ENCODE measurements at places on chromosomes 3 and 15. TPM values are rescaled to one million over a fixed set of nuclear protein-coding genes. Genes with fewer than 3 reads are reported as not detected.

Gene CELF6
- 0.61 TPM for total RNA-seq

Gene CHRM5
- total RNA-seq, result 0.15 TPM

Gene NPAP1
- total RNA-seq, result not detected

Gene PPARG
- 81.3 TPM for total RNA-seq

Gene BNC1
- 0.07 TPM for total RNA-seq

Gene AHSG
- total RNA-seq, result not detected

Gene ATP13A5
- 1.2 TPM for total RNA-seq

Gene CILP
- 5.2 TPM for total RNA-seq

Gene SOX14
- total RNA-seq, result not detected

Gene SMAD6
- 82.4 TPM for total RNA-seq

Gene COL6A5
- total RNA-seq, result 4.6 TPM

Gene IL17RD
- total RNA-seq, result 0.91 TPM

Gene TEX55
- not detected for total RNA-seq

DNA sequence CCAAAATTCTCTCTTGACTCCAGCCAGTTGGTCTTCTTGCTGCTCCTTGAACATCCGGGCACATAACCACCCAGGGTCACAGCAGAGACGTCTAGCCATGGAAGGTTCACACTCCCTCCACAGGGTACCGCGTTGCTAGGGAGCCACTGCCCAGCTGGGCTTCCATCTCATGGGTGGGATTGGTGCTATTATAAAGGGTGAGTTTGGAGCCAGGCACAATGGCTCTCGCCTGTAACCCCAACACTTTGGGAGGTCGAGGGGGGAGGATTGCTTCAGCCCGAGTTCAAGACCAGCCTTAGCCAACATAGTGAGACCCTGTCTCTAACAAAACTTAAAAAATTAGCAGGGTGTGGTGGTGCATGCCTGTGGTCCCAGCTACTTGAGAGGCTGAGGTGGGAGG lies 17.5 kb upstream of the SKOR1 start:
- no peaks in the 10 kb centered on the region for H3K4me1 ChIP-seq
- H3K36me3 ChIP-seq, result peaks cover 4% of the 10 kb centered on the region
- H3K27ac ChIP-seq, result no peak overlapping the region

DNA sequence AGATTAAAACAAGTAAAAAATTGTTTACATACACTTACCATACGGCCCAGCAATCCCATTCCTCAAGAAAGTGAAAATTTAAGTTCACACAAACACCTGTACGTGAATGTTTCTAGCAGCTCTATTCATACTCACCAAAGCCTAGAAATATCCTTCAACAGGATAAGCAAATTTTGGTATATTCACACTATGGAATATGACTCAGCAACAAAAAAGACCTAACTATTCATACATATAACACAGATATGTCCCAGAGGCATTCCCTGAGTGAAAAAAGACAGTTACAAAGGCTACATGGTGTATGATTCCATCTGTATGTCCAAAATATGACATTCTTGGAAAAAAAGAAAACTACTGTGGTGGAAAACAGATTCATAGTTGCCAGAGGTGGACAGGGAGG lies 40.1 kb upstream of the THUMPD3 start:
- H3K27ac ChIP-seq, result no peak overlapping the region
- H3K4me1 ChIP-seq, result no peaks in the 10 kb centered on the region
- H3K27me3 ChIP-seq, result no peaks in the 10 kb centered on the region
- no peak overlapping the region for H3K4me3 ChIP-seq

- H3K4me1 ChIP-seq, result no peaks in the 10 kb centered on the region
- H3K27ac ChIP-seq, result no peak overlapping the region
- H3K27me3 ChIP-seq, result no peaks in the 10 kb centered on the region
- peak; percentile 70 for DNase-seq
These were observed 7.5 kb upstream of the CMTM6 start for GRCh38 chr3:32510075-32510724.

- DNase-seq, result no peak
- no peaks in the 10 kb centered on the region for H3K27me3 ChIP-seq
- no peak overlapping the region for H3K4me3 ChIP-seq
- no peaks in the 10 kb centered on the region for H3K36me3 ChIP-seq
These were observed 11.2 kb upstream of the DCAF1 start for GRCh38 chr3:51510996-51511395.

GRCh38 chr15:41043276-41043951 lies 72.7 kb downstream of the INO80 start:
- H3K4me1 ChIP-seq, result no peaks in the 10 kb centered on the region
- H3K36me3 ChIP-seq, result peaks cover 50% of the 10 kb centered on the region
- H3K27me3 ChIP-seq, result no peaks in the 10 kb centered on the region
- no peak overlapping the region for H3K27ac ChIP-seq

DNA sequence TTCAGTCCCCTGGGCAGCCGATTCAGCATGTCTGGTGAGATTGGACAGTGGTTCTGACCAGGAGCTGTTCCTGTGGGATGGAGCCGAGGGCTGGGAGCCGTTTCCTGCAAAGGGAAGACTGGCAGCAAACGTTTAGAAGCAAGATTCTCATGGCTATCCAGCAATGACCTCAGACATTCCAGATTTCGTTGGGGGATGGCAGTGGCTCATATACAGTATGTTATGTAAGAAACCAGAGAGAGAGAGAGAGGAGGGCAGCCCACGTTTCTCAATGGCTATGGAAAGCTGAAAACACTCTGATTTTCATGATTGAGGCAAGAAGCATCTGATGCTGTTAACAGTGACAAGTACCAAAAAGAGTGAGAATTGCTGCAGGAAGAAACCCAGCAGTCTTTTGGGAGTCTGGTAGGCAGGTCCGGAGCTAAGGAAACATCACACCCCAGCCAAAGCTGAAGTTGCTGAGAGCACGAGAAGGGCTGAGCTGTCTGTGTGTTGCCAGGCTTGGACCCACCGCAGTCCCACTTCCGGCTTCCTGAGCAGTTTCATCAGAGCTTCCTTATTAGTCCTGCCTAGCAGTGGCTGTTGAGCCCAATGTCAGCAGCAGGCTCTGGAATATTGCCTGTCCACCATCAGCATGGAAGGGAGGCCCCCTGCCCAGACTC lies 25.6 kb upstream of the VPS8 start:
- H3K4me1 ChIP-seq, result peaks cover 14% of the 10 kb centered on the region
- no peaks in the 10 kb centered on the region for H3K27me3 ChIP-seq
- H3K36me3 ChIP-seq, result no peaks in the 10 kb centered on the region

- H3K36me3 ChIP-seq, result no peaks in the 10 kb centered on the region
- no peak overlapping the region for H3K27ac ChIP-seq
- H3K4me1 ChIP-seq, result no peaks in the 10 kb centered on the region
- H3K4me3 ChIP-seq, result no peak overlapping the region
- DNase-seq, result no peak
These were observed 1305.2 kb downstream of the SI start for GRCh38 chr3:163773136-163773535.

DNA sequence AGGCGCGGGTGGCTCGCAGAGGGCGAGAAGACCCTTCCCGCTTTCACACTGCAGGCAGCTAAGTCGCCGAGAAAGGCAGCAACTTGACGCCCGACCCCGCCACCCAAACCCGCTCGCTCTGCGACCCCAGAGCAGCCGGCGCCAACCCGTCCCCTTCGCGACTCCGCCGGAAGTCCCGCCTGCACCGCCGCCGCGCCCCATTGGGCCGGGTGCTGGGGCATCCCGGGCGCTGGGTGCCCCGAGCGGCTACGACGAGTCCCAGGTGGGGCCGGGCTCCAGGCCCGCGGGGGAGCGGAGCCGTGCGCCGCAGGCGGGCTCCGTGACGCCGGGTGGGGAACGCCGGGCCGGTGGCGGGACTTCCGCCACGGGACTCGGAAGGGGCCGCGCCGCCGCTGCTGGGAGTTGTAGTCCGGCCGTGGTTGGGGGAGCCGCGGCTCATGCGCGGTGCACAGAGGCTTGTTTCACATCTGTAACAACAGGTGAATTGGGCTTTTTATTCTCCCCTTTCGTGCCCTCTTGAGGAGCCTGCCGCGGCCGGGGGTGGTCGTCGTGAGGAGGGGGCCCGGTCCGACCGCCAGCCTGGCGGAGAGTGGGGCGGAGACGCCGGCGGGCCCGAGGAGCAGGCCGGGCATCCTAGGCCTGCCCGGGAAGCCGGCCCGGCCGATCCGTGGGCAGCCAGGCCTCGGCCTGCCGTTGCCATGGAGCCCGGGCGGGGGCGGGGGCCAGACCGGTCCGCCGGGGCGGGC lies at the start of gene DHX30:
TSS of gene DHX30 (plus strand) at position 405 of the 746 bp plus-strand sequence. CDS start 7,546 bp downstream, outside the sequence.
- DNase-seq, result peak; percentile 93
- peak within 1 kb of the TSS; percentile 89 for H3K4me3 ChIP-seq

GRCh38 chr3:134057654-134058110 lies 28.0 kb upstream of the SLCO2A1 start:
- DNase-seq, result no peak
- no peaks in the 10 kb centered on the region for H3K36me3 ChIP-seq
- H3K27ac ChIP-seq, result peak overlapping the region; percentile 6
- no peak overlapping the region for H3K4me3 ChIP-seq
- peaks cover 34% of the 10 kb centered on the region for H3K4me1 ChIP-seq

- DNase-seq, result no peak
- no peak overlapping the region for H3K27ac ChIP-seq
- no peak overlapping the region for H3K4me3 ChIP-seq
These were observed 117.4 kb upstream of the LINGO1 start for GRCh38 chr15:77749998-77750540.

- H3K27ac ChIP-seq, result no peak overlapping the region
- H3K36me3 ChIP-seq, result no peaks in the 10 kb centered on the region
- H3K4me1 ChIP-seq, result no peaks in the 10 kb centered on the region
- H3K27me3 ChIP-seq, result no peaks in the 10 kb centered on the region
These were observed 707.7 kb upstream of the EPHA6 start for GRCh38 chr3:96106701-96107100.

GRCh38 chr15:92049290-92049989 lies 195.9 kb downstream of the SLCO3A1 start:
- peaks cover 15% of the 10 kb centered on the region for H3K4me1 ChIP-seq
- H3K27ac ChIP-seq, result peak overlapping the region; percentile 23
- H3K36me3 ChIP-seq, result no peaks in the 10 kb centered on the region
- H3K27me3 ChIP-seq, result no peaks in the 10 kb centered on the region

- no peaks in the 10 kb centered on the region for H3K27me3 ChIP-seq
- H3K4me3 ChIP-seq, result no peak overlapping the region
- H3K4me1 ChIP-seq, result peaks cover 39% of the 10 kb centered on the region
- DNase-seq, result peak; percentile 84
These were observed 13.2 kb upstream of the TMEM212 start for GRCh38 chr3:171829841-171830517.

GRCh38 chr3:41418961-41419691 lies 219.8 kb downstream of the CTNNB1 start:
- H3K27ac ChIP-seq, result no peak overlapping the region

- DNase-seq, result no peak
- H3K27me3 ChIP-seq, result no peaks in the 10 kb centered on the region
- no peaks in the 10 kb centered on the region for H3K4me1 ChIP-seq
- no peaks in the 10 kb centered on the region for H3K36me3 ChIP-seq
These were observed 70.1 kb downstream of the CD200 start for GRCh38 chr3:112403103-112403502.

- DNase-seq, result no peak
- H3K27me3 ChIP-seq, result no peaks in the 10 kb centered on the region
- peak overlapping the region; percentile 27 for H3K27ac ChIP-seq
- no peaks in the 10 kb centered on the region for H3K36me3 ChIP-seq
- no peaks in the 10 kb centered on the region for H3K4me1 ChIP-seq
- H3K4me3 ChIP-seq, result no peak overlapping the region
These were observed 19.2 kb upstream of the RAD18 start for GRCh38 chr3:8982509-8982908.

- H3K36me3 ChIP-seq, result peaks cover 38% of the 10 kb centered on the region
These were observed 42.3 kb downstream of the TXNRD3 start for GRCh38 chr3:126612479-126613205.

GRCh38 chr15:39381517-39381916 lies 199.4 kb upstream of the THBS1 start:
- no peaks in the 10 kb centered on the region for H3K27me3 ChIP-seq
- H3K36me3 ChIP-seq, result no peaks in the 10 kb centered on the region
- H3K4me1 ChIP-seq, result no peaks in the 10 kb centered on the region
- no peak for DNase-seq
- H3K27ac ChIP-seq, result no peak overlapping the region

DNA sequence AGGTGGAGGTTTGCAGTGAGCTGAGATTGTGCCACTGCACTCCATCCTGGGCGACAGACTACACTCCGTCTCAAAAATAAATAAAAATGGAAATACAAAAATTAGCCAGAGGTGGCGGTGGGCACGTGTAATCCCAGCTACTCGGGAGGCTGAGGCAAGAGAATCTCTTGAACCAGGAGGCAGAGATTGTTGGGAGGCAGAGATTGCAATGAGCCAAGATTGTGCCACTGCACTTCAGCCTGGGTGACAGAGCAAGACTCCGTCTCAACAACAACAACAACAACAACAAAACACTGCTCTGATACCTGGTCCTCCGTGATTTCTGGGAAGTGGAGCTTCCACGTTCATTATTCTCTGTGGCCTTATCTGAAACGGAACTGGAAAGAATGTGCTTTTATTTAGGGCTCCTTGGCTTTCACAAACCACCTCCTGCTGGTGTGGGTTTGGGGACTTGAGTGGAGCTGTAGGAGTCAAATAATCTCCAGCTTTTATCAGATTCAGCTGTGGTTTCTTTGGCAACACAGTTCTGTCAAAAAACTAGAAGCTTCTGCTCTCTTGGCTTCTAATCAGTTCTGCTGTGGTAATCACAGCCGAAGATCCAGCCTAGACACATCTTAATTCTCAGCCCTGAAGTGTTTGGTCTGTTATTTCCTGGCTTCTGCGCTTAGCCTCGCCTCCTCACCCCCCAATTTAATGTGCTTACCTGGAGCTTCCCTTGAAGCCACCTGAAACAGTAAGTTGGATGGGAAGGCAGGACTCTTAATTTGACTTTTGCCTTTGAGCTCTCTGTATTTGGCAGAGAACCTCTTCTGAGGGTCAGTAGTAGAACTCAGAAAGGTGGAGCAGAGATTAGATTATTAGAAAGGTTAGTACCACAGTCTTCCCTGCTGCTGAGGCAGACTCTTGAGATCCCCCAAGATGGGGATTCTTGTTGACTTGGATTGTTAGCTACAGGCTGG lies 21.4 kb downstream of the IRAK2 start:
- DNase-seq, result no peak
- no peaks in the 10 kb centered on the region for H3K27me3 ChIP-seq
- H3K4me1 ChIP-seq, result peaks cover 56% of the 10 kb centered on the region
- peaks cover 4% of the 10 kb centered on the region for H3K36me3 ChIP-seq

- DNase-seq, result no peak
- H3K4me1 ChIP-seq, result no peaks in the 10 kb centered on the region
- H3K36me3 ChIP-seq, result no peaks in the 10 kb centered on the region
- H3K4me3 ChIP-seq, result no peak overlapping the region
- no peak overlapping the region for H3K27ac ChIP-seq
These were observed 45.2 kb upstream of the CCDC80 start for GRCh38 chr3:112685956-112686799.

GRCh38 chr15:90957791-90958190 lies 3.1 kb downstream of the RCCD1 start:
- H3K27me3 ChIP-seq, result no peaks in the 10 kb centered on the region
- DNase-seq, result no peak

DNA sequence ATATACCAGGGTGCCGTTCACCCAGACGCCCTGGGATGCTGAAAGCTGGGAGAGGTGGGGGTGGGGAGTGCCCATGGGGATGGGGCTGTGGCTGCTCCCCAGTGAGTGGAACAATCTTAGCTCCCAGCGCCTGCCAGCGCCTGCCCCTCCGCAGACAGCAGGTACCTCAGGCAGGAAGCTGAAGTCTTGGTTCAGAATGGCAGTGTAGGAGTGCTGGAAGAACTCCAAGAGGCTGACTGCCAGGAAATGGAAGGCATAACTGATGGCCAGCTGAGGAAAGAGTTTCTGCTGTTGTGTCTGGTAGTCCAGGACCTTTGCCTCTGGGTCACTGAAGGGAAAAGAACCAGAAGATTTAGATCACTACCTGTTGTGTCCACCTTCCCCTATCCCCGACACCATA lies 8.4 kb downstream of the ACOX2 start:
- peaks cover 10% of the 10 kb centered on the region for H3K4me1 ChIP-seq
- DNase-seq, result peak; percentile 72
- no peak overlapping the region for H3K27ac ChIP-seq
- no peak overlapping the region for H3K4me3 ChIP-seq
- no peaks in the 10 kb centered on the region for H3K27me3 ChIP-seq

Measured in upper lobe of left lung (tissue), 6 donors.